ENCODE measurements at places on chromosomes 3 and 15.
A peak's percentile ranks its signal among the peaks of the same experiment; 100 is the strongest.

GRCh38 chr3:56836276-56837163 is 34.8 kb upstream of the ARHGEF3 start:
- no peak for DNase-seq

GRCh38 chr3:105368566-105369499 is 2.1 kb downstream of the ALCAM start:
- DNase-seq = peak; percentile 65

DNA sequence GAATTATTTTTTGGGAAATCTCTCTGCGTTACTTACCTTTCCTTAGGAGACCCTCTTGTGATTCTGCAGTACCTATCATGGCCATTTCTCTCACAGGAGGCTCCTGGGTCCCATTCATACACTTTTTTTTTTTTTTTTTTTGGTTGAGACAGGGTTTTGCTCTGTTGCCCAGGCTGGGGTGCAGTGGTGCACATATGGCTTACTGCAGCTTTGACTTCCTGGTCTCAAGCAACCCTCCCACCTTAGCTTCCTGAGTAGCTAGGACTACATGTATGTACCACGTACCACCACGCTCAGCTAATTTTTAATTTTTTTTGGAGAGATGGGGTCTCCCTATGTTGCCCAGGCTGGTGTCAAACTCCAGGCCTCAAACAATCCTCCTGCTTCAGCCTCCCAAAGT is 36.1 kb downstream of the TRAK1 start:
- no peak for DNase-seq

- no peak for DNase-seq
Measured at GRCh38 chr3:43353923-43354670, 67.8 kb downstream of the SNRK start.

DNA sequence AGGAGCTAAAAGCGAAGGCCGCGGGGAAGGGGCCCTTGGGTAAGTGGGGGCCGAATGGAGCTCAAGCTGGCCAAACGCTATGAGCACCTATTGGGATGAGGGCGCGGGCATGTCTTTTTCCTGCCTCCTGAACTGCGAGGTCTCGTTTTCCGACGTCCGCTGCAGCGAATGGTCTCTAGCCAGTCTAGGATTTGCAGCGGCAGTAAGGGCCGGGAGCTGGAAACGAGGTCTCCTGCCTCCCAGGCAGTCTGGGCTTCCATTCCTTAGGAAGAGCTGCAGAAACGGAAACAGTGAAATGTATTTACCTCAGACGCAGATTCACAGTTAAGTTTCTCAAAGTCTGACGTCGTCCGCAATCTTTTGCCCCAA is 517 bp downstream of the TMA7 start:
- DNase-seq = no peak

GRCh38 chr15:65954289-65954741 is 85.0 kb downstream of the RAB11A start:
- DNase-seq = peak; percentile 74

GRCh38 chr15:29034593-29035335 is 149.0 kb downstream of the APBA2 start:
- DNase-seq = no peak

DNA sequence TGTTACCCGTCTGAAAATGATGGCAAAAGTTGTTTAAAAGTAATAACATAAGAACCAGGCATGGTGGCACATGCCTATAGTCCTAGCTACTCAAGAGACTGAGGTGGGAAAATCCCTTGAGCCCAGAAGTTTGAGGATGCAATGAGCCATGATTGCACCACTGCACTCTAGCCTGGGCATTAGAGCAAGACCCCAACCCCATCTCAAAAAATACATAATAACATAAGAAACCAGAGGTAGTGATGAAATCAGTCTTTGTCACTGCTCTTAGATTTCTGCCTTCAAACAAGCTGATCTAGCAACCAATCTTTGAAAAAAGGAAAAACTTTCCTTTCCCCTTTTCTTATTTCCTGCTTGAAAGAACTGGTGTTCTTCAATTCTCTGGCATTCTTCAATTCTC is 71.3 kb downstream of the TMCC1 start:
- DNase-seq = no peak

DNA sequence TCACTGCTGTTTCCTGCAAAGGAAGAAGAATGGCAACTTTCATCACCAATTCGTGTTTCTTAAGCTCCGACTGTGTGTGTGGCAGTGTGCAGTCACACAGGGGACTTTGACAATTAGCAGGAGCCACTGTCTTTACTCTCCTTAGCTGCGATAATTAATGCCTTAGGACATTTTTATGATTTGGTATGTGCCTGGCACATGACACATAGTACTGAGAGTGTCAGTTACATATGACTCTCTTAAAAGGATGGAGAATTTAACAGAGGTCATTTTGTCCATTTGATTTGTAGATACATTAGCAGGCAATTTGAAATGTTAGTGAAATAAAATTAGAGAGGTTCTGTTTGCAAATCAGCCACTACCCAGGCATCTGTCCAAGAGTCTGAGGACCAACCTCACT is 128.9 kb upstream of the VEPH1 start:
- no peak for DNase-seq

DNA sequence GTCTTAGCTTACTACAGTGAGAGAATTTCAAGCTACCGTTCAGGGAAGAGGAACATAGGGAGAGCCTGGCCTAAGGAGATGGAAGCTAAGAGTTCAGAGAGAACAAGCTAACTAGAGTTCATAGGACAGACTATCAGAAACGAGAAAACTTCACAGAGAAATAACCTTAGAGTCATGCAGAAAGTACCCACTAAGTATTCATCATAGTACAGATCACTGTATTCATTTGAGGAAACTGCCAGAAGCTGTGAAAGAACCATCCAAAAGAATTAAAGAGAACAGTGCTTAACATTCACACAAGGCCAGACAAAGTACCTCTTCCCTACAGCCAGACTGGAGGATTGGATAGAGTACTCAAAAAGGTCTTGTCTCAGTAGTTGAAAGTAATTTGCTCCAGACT is 15.2 kb upstream of the GBE1 start:
- no peak for DNase-seq

GRCh38 chr3:192889679-192890078 is 28.0 kb downstream of the MB21D2 start:
- peak; percentile 30 for DNase-seq

DNA sequence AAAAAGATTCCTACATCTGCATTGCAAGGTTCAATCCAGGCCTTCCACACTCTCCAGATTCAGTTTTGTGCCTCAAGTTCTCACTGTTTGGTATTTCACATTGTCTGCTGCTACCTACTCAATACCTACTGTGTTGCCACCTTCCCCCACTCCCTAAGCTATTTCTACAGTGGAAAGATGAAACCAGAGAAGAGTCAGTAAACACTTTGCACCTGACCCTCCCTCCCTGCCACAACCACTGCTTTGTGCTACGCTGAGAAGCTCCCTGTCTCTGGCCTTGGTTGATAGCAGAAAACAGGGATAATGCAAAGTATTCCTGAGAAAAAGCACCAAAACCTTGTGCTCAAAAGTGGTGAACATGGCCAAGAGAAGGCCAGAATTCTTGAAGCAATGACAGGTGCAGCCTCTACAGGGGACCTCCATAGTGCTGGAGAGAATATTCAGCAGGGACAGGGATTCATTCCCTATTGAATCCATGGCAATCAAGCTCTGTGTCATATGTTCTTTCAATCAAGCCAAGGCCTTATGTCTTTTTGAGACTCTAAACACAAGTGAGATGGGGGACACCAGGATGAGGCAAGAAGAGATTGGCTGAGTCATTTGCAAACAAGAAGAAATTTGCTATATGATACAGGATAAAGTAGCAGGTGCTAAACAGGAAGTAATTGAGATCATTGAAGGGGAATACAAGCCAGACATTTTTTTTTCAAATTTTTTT is 83.5 kb upstream of the LIPC start:
- no peak for DNase-seq

- peak; percentile 64 for DNase-seq
Measured at GRCh38 chr3:64216274-64217147, 8.8 kb downstream of the PRICKLE2 start.

- DNase-seq = peak; percentile 10
Measured at GRCh38 chr15:64921711-64922110, 10.0 kb downstream of the ANKDD1A start.

- DNase-seq = no peak
Measured at GRCh38 chr3:45554006-45554666, 40.4 kb upstream of the LIMD1 start.

- no peak for DNase-seq
Measured at GRCh38 chr3:190671658-190672057, 157.8 kb downstream of the IL1RAP start.

DNA sequence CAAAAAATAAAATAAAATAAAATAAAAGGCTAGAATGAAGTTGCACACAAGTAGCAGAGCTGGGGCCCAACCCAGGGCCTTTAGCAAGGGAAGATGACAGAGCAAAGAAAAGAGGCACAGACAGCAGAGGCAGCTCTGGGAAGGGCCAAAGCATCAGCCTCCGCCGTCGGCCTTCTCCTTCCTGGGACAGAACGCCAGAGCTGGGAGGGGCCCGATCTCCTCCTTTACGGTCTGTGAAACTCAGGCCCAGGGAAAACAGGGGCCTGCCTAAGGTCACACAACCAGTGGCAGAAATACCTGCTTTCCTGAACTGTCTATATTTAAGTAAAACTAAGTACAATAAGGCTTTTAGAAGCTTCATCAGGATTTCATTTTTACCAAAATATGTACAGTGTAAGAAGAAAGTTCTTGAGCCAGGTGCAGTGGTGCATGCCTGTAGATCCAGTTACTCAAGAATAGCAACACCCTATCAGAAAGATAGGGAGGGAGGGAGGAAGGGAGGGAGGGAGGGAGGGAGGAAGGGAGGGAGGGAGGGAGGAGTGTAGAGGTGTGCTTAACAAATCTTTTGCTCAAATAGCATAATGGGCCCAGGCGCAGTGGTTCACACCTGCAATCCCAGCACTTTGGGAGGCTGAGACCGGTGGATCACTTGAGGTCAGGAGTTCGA is 43.0 kb upstream of the MUC4 start:
- DNase-seq = no peak

GRCh38 chr3:8536096-8537056 is 34.8 kb downstream of the LMCD1 start:
- DNase-seq = peak; percentile 54

DNA sequence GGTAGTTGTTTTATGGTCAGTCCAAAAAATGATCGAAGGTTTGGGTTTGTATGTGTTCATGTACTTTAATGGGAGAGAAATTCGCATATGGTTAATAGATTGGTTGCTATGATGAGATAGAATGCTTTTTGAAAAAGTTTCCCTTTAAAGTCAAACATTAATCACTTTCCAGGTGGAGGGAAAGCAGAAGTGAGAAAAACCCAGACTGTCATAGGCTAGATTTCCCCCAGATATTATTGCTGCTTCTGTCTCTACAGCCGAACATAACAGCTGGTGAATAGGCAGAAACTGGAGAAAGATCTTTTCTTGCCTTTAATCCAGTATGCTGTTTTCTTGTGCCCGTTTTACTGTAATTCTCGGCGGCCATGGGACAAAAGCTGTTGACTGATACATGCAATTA is 287.6 kb downstream of the SOX2 start:
- no peak for DNase-seq

DNA sequence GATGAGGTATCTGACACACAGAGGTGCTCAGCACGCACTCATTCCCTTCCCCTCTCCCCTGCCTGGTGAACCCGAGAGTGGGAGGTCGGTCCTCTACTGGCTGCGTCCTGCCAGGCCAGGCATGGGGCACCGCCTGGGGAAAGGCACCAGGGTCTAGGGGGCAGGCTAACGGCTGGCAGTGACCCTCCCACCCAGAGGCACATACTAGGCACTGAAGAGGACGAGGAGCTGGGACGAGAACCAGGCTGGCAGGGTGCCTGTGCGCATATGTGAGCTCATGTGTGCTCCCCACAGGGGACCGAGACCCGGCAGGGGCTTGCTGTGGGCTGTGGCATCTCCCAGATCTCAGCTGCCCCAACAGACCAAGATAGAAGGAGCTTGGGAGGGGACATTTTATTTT is 86.7 kb downstream of the IQSEC1 start:
- no peak for DNase-seq

DNA sequence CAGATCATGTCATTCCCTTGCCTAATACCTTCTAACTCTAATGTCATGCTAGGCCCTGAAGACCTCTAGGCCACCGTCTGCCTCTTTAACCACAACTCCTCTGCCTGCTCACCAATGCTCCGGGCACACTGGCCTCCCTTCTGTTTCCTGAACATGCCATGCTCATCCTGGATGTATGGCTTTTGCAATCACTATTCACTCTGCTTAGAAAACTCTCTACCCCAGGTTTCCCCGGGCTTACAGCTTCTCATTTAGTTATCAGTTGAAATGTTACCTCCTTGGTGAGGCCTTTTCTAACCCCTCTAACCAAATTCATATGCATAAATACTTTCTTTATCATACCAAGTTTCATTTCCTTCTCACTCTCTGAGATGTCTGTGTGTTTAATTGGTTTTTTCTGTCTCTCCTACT is 727.8 kb upstream of the CFAP20DC start:
- no peak for DNase-seq

- DNase-seq = no peak
Measured at GRCh38 chr3:14413381-14414071, 11.1 kb downstream of the SLC6A6 start.

DNA sequence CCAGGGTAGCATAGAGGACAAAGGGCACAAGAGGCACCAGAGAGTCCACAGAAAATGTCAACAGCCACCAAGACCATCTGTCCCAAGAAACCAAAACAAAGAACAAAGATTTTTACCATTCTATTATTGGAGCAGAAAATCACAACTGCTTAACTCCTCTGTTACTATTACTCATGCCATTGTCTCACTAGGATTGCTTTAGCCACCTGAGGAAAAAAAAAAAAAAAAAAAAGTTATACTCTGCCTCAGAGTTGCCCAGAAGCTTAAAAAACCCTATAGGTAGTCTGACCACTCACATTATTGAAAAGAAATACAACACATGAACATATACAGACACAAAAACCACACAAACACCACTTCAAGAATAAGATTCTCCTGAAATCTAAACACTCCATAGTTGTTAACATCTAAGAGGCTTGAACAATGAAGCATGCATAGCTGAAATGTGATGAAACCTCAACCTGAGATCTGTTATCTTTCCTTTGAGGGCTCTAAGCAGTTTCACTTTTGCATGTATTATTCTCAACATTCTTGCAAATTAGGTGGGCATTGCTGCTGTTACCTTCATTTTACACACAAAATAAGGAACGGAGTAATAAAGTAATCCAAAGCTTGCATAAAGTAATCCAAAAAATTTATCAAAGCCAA is 85.4 kb downstream of the IGSF11 start:
- no peak for DNase-seq

- no peak for DNase-seq
Measured at GRCh38 chr3:170062769-170063168, 25.0 kb downstream of the GPR160 start.

- DNase-seq = no peak
Measured at GRCh38 chr3:171018156-171018935, 8.2 kb downstream of the SLC2A2 start.

DNA sequence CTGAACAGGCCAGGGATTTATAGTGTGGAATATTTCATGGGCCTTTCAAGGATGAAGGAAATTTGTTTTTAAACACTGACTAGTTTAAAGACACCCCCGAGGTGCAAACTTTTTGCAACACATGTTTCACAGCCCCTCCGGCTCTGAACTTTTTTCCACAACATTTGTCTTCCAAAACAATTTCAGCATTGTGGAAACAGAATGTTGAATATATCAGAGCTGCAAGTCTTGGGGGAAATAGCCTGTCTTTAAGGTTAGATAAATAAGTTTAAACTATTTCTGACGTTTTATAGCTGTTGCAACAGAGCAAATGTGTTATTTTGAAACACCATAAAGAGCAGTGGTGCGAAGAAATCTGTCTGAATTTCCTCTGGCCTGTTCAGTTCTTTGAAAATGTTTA is 229.2 kb upstream of the GOLGA6L4 start:
- no peak for DNase-seq

Data from fibroblast of the aortic adventitia (primary cell).